ENCODE measurements at places on chromosomes 1 and 21. TPM values are rescaled to one million over a fixed set of nuclear protein-coding genes. Genes with fewer than 3 reads are reported as not detected.

CD55 gene
- 182 TPM for total RNA-seq

RSPO1 gene
- not detected for total RNA-seq

GRCh38 chr1:69898403-69898947 lies 306.9 kb downstream of the LRRC40 start:
- DNase-seq = no peak

GRCh38 chr1:197519741-197520334 lies 251.8 kb downstream of the CRB1 start:
- DNase-seq = no peak

GRCh38 chr1:207054491-207054890 lies 1.4 kb downstream of the PFKFB2 start:
- no peak for DNase-seq

Data from naive thymus-derived CD4-positive, alpha-beta T cell (primary cell).